ENCODE measurements at places on chromosomes 2 and 18.

GRCh38 chr2:145691659-145692058 is 1171.7 kb upstream of the ZEB2 start:
- DNase-seq, result no peak

DNA sequence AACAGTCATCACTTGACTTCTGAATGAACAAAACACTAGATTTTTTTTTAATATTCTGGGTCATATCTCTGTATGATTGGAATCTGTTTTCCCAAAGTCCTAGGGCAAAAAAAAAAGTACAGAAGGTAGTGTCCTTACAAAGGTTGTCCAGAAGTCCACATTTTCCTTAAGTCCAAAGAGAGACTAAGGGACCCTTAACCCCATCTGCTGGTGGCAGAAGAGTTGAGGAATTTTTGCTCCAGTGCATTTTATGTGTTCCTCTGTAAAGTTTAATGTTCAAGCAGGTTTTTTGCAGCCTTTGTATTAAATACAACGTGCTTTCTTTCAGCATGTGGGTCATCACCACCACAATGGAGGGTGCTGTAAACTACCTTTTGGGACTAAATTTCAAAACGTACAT is 215.9 kb downstream of the SP3 start:
- DNase-seq, result peak; percentile 45

DNA sequence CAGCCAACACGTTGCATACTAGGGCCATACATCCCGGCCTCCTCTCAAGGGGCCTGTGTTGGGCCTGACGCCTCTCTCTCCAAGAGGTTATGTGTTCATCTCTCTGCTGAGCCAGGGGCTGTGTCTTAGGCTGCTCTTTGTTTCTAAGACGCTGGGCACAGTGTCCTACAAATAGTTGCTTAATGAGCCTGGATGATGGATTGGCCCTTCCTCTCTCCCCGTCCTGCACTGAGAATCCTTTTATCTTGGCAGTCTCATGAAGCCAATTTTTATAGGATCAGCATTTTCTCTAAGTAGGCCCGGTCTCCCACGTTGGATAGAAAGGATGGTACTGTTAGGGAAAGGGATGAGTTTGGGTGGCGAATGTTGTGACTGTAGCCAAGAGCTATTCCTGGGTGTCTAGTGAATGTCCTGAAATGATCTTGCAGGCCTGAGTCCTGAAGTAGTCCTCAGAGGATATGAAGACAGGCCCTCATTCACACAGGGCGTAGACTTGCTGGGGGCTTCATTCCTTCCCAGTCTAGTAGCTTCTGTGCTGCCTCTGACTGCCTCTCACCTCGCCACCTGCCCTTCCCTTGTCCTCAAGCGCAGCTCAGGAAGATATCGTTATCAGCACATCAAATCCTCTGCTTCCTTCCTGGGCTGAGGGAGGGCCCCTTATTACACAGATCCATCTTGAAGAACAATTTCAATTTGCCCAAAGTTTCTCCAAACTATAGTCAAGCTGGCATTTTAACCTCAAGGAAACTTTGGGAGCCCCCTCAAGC is 8.8 kb downstream of the LBH start:
- no peak for DNase-seq

DNA sequence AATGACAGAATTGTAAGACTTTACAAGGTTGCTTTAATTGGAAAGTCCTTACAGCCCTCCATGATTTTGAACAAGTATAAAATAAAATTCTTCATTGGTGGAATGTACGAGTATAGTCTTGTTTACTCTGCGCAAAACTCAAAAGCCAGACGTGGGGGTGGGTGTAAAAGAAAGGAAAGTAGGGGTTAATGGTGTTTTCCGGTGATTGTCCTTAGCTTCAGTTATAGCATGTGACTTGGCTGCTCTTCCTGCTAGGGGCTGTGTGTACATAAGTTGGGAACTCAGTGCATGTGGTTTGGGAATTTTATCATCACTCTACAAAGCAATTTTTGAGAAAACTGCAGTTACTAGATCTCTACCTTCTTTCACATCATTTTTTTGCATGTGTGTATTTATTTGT is 82.4 kb upstream of the CAVIN2 start:
- DNase-seq, result no peak

DNA sequence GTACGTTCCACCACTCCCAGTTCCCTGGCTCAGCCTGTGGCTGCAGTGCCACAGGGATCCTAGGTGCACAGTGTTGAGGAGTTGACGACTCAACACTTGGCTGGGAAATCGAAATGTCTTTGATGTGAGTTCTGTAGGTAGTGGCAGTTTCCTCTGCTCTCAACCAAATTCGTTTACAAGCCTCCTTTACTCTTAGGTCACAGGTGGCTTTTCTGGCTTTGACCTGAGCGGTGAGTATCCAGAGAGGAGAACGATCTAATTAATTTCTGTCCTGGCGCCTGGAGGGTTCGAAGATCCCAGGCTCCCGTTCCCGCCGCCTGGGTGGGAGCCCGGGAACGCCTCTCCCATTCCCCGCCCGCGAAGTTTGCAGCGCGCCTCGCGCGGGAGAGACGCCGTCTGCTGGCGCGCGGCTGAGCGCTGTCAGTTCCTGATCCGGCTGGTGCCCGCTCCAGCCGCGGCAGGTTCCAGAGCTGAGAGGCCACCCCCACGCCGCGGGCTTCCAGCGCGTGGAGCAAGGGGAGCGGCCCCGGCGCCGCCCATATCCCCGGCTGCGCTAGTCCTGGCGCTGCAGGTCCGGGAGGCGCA is at the start of gene LAMA3:
LAMA3 (plus strand) TSS at position 423 of the 585 bp plus-strand sequence. CDS start 231 bp downstream, outside the sequence.
- peak; percentile 29 for DNase-seq

- DNase-seq, result no peak
Observed at GRCh38 chr2:138713069-138713496, 67.1 kb downstream of the NXPH2 start.

DNA sequence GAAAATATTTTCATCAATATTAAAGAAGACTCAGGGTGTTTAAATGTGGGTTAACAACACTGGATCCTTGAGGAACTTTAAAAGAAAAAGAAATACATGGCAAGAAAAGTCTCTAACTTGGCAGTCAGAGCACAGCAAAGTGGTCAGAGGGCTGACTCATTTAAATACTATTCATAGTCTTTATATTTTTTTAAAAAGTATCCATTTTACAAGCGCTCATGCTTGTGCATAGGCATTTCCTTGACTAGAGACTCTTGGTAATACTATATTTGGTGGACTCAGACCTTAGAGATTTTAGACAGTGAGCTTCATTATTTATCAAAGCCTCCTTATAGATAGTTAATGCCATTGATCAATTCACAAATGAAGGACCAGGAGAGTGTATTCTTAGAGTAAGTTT is 110.2 kb downstream of the ABCA12 start:
- DNase-seq, result peak; percentile 3

DNA sequence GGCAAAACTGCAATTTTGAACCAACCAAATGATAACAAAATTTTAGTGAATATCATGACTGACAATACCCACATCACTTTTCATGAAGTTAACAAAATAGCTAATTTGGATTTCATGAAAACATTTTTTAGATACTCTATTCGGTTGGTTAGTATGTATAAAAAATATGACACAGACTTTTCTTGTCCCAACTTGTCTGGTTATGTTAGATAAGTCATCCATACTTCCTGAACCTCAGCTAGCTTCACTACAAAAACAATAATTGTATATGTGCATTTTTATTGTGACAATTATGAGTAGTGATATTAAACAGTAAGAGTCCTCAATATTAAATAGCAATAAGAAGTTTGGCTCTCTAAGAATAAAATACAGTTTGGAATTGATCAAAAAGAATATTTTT is 408.1 kb upstream of the DSEL start:
- no peak for DNase-seq

GRCh38 chr2:173496746-173497145 is 142.1 kb downstream of the CDCA7 start:
- peak; percentile 61 for DNase-seq

GRCh38 chr2:196459539-196459938 is 180.0 kb upstream of the CCDC150 start:
- DNase-seq, result peak; percentile 62

DNA sequence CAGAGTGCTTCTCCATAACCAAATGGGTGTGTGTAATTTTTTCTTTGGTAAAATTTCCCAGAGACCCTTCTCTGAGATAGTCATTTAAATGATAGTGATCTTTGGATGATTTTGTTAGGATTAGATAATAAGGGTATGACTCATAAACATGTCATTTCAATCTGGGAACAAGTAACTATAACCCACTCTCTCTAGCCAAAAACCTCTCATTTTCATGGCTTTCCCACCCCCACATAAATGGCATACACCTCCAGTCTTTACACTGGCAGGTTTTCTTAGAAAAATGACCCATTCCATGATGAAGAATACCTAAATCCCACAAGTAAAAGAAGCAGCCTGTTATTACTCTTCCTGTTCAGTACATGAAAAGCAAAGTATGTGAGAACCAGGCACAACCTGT is 572.0 kb upstream of the ZEB2 start:
- no peak for DNase-seq

DNA sequence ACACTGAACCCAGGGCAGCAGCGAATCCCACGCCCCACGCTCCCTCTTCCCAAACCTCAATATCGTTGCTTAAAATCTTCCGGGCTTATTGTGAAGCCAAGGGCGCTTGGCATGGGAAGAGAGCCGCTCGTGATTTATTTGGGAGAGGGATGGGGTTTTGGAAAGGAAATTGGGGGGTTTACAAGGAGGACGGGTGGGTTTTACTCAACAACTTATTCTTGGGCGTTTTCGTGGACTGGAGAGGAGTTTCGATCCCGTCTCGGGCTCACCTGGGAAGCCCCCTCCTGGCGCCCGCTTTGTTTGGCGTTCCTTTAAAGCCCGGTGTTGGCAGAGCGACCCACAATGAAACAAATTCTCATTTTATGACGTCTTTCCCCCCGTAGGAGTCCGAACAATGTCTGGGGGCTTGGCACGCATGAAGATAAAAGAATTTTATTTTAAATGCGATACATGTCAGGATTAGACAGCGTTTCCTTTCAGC is 135.3 kb downstream of the INSIG2 start:
- no peak for DNase-seq

DNA sequence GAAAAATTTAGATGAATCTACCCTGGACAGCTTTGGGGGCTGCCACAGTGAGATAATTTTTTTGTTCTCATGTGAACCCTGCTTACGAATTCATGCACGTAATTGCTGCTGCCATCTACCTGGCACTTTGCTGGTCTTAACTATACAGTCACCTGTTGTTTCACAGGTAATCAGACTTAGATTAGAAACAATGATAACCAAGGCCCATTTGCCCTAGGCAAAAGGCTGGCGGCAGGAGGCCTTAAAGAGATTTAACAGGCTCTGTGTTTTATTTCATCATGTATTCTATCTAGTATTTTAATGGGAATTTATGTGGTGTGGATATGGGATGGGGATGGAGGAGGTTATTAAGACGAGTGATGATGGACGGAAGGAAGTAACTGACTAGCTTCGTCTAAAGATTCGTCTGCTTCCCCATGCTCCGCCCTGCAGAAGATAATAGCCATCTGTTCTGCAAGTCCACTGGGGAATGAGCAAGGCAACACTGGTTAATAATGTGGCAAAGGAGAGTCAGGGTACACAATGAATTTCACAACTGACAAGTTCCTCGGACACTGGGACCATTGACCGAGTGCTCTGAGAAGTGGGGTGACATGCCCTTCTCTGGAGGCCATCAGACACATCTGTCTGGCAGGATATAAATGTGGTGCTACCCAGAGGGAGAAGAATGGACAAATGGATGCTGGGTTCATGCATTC is 291.8 kb upstream of the TNP1 start:
- no peak for DNase-seq

DNA sequence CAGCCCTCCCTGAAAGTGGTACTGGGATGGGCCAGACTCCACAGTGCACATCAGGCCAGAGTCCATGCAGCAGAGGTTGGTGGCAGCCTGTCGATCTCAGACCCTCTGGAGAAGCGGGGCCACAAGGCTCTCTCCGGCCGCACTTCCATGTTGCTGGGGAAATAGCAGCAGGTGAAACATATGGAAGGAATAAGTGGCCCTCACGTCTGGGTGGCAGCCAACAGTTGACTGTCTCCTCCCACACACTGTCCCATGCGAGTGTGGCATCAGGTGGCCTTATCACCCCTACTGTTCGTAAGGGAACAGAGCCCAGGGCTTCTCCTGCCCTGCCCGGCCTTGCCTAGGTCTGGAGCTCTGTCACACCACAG is 58.1 kb upstream of the FOSL2 start:
- DNase-seq, result no peak

DNA sequence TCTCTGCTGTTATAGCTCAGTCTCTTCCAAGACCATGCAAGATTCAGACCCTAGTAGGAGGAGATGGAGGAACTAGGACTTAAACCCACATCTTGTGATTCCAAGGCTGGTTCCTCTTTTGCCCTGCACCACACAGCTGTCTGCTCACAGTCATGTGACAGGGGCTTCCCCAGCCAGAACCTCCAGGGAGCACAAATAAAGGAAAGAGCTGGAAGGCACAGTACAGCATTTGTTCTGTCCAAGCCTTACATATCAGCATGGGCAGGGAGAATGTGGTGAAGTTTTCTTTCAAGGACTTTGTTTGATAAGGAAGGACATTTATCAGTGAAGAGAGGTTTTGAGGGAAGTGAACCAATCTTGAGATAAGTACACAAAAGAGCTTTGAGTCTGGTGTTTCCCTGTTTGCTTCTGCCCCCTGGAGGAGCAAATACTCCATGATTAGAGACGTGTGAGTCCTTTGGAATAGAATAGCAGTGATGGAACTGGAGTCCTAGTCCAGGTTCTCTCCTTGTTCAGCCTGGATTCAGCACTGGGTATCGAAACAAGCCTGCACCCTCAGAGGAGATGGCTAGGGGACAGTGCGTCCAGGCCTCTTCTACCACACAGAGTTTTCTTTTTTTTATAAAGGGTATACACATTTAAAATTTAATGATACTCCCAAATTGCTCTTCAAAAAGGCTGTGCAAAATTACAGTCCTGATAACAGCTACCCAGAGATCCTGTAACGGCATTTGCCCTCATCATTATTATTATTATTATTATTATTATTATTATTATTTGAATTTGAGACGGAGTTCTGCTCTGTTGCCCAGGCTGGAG is 24.6 kb upstream of the CASP10 start:
- DNase-seq, result peak; percentile 87

DNA sequence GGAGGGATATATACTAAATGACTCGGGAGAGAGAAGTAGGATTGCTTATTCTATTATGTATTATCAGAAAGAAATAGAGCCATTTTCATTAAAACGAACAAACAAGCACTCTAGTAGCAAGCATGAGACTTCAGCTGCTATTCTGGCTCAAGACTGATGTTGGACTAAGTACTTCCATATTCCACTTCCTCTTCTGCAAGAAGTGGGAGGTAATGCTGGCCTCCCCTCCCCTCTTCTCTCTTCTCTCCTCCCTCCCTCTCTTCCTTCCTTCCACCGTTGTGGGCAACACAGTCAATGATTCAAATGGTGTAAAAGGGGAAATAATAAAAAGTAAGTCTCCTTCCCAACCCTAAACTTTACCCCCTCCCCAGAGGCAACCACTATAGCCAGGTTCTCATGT is 62.6 kb downstream of the EMX1 start:
- no peak for DNase-seq

GRCh38 chr2:191304939-191305875 is 60.0 kb downstream of the MYO1B start:
- peak; percentile 97 for DNase-seq

GRCh38 chr2:12883906-12884305 is 167.2 kb downstream of the TRIB2 start:
- DNase-seq, result peak; percentile 26

GRCh38 chr2:27735263-27735904 is 36.1 kb upstream of the MRPL33 start:
- DNase-seq, result peak; percentile 66

GRCh38 chr2:112960230-112960825 is 17.5 kb upstream of the IL36G start:
- no peak for DNase-seq
